ENCODE measurements at places on chromosomes 3 and 15. TPM values are rescaled to one million over a fixed set of nuclear protein-coding genes. Genes with fewer than 3 reads are reported as not detected.

Gene CCR8
- not detected for total RNA-seq

DNA sequence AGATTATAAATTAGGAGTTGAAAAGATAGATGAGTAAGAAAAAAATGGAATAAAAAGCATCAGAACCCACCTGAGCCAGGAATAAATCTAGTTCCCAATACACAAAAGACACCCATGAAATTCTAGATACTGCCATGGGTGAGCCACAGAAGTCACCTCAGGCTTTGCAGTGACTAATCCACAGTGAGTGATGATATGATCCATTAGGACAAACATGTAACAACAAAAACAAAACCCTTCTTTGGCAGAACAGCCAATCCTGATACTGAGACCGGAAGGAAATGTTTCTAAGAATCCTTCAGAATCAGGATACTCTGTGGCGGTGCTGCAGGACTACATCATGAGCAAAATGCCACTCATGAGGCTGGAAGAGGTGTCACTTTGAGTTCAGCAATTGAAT is 15.0 kb upstream of the MINDY4B start:
- DNase-seq: peak; percentile 12

DNA sequence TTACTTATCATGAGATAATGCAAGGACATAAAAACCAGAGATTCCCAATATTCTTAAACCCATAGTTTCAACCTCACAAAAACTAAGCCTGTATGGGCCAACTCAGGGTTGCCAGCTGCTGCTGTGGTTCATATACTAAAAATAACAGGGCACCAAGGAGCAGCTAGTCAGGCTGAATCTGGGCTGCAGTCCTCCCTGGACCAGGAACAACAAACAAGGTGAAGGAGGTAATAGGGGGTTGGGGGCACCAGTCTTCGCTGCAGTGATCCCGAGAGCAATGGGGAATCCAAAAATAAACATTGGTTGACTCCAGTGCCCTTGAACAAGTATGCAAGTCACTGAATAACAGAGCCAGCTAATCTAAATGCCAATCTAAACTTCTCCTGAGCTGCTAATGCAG is 108.9 kb downstream of the MECOM start:
- DNase-seq: no peak

- DNase-seq: no peak
These were observed 44.2 kb downstream of the ZMAT3 start for GRCh38 chr3:179027326-179027900.
